Osteocyte (in vitro differentiated cells): ENCODE measurements at places on chromosomes 12 and 14.

GRCh38 chr14:70188659-70189455 lies at the start of gene SLC8A3:
TSS of gene SLC8A3 (minus strand) at chr14:70188951. CDS start at chr14:70168422, 20,529 bp downstream.
- DNase-seq = no peak

DNA sequence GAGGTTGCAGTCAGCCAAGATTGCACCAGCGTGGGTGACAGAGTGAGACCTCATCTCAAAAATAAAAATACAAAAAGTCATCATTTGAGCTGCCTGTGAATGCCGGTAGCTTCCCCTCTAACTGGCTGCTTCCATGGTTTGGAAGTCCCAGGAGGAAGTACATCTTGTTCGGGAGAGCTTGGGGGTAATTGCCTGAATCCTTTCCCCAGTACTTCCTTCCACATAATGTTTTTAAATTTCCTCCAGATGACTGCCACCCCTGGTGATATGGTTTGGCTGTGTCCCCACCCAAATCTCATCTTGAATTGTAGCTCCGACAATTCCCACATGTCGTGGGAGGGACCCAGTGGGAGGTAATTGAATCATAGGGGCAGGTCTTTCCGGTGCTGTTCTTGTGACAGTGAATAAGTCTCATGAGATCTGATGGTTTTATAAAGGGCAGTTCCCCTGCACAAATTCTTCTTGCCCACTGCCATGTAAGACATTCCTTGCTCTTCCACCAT lies 87.2 kb downstream of the SPRING1 start:
- no peak for DNase-seq

- peak; percentile 86 for DNase-seq
Measured at GRCh38 chr14:73833530-73834260, 17.9 kb upstream of the PTGR2 start.

- no peak for DNase-seq
Measured at GRCh38 chr12:95298916-95299315, 81.3 kb downstream of the VEZT start.

DNA sequence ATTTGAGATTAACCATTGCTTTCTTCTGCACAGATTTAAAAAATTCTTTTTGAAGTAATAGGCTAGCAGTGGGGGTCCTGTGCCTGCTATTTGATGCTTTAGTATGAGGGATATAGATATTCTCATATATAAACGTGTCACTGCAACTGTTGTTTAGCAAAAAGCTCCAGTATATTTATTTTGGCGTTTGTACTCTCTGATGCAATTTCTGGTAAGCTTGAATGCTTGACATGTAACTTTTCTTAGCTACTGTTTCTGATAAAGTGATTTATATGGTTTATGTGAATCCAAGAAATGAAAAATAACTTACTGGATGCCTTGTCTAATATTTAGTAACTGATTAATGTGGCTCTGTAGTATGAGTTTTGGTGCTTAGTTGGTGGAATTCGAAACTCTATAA lies 77.1 kb downstream of the TTLL5 start:
- no peak for DNase-seq

- no peak for DNase-seq
Measured at GRCh38 chr14:33897878-33898535, 52.9 kb downstream of the EGLN3 start.

DNA sequence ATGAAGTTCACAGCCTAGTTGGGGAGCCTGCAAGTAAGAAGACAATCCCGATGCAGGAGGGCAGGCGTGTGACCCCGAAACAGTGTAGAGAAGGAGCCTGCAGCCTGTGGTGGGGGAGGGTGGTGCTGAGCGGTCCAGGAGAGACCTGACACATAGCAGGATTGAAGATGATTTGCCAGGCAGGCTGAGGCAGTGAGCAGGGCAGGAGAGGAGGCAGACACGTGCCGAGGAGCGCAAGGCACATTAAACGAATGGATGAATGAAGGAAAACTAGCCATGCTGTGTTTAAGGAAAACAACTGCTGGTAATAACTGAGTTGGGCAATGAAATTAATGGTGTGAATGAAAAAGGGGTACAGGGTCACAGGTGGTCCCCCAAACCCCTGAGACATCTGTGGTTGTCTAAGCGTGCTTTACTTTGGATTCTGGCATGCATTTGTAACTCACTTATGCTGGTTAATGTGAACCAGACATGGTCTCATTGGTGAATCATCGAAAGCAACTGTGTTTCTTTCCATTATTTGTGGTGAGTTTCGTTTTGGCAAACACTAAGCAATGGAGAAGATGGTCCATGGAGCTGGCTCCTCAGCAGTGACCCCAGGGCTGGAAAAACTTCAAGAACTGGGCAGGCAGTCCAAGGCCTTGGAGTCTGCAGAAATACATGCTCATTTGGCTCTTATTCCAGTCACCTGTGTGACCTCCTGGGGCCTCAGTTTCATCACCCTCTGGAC lies 96.9 kb upstream of the EVL start:
- DNase-seq = no peak

- no peak for DNase-seq
Measured at GRCh38 chr12:119178544-119179334, at the start of gene HSPB8. TSS of gene HSPB8 (plus strand) at chr12:119178931. CDS start at chr12:119179313, 382 bp downstream.

DNA sequence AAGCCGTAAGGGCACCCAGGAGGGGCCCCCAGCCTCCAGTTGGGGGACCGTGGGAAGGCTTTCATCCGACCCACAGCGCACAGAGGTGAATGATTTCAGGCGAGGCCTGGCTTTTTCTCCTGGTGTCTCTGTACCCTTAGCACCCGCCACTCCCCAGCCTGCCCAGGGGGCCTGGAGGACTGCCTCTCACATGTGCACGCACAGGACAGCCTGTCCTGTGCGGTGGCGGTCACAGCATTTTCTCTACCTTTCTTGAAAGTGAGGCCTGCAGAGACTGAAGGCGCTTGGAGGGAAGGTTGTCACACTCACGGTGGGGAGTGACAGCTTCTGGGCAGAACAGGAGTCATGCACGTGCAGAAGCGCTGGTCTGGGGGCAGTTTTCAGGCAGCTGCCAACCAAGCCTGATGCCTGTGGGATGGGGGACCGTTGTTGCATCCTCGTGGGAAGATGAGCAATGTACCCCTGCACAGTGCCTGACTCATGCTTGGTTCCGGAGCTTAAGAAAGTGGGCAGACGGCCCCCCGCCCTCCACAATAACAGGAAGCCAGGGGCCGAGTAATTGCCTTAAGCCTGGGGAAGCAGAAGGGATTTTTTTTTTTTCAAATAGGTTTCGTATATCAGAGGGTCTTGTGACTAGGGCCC lies 148.1 kb downstream of the TSPAN9 start:
- DNase-seq = no peak

DNA sequence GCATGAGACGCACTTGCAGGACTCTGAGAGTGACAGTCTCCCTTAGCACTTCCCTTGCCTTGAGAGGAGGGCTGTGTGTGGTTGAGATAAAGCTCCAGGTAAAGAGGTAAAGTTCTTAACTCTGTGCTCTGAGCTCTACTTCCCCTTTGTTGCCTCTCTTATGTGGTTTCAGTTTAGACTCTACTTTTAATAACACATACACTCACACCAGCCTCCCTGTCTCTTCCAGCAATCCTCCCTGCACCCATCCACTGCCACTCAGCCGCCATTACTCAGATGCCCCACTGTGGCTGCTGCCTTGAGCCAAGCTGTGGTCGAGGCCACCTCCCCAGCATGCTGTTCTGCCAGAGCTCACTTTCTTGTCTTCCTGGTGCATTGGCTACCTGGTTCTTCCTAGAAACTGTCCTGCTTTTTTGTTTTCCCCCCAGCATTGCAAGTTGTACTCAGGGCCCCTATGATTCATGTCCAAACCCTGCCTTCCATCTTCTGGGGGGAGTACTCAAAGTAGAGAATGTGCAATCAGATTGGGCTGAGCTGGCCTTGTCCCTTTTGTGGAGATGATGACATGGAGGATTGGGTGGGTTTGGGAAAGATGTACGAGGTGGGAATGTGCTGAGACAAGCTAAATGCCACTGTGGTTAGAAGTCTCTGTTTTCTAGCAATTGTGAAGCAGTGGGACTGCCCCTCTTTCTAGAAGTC lies 115.5 kb upstream of the PARP11 start:
- no peak for DNase-seq

GRCh38 chr12:110074089-110074488 lies 25.8 kb upstream of the C12orf76 start:
- DNase-seq = no peak
